ENCODE measurements at places on chromosomes 12 and 14.
A peak's percentile ranks its signal among the peaks of the same experiment; 100 is the strongest.

DNA sequence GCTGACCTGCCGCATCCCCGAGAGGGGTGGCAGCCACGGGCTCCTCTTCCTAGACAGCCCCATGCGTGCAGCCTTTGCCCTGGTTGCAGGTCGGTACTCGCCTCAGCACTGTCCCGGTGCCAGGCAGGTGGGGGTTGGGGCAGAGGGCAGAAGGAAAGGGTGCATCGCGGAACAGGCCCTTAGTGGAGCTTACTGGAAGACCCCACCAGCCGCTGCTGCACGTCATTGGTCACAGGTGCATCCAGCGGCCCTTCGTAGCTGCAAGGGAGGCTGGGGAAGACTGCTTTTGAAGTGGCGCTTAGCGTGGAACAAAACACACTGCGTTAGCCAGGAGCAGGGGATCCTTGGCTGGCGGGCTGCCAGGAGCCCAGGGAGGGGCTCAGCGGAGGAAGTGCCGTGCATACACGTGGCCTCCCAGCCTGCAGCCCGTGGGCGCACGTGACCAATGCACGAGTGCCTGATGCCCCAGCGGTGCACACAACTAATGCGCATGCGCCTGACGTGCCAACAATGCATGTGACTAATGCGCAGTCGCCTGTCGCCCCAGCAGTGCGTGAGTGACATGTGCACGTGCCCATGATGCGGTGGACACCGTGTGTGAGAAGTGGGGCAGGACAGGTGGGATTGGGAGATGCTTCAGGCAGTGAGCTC is 5.0 kb upstream of the EP400 start:
- no peak for DNase-seq

GRCh38 chr14:73460691-73461127 is 2.4 kb upstream of the NUMB start:
- DNase-seq = no peak

- DNase-seq = no peak
Measured at GRCh38 chr14:58633831-58634230, 3.9 kb upstream of the DACT1 start.

GRCh38 chr12:118922405-118922804 is 58.9 kb upstream of the SRRM4 start:
- DNase-seq = no peak

GRCh38 chr12:21657326-21658077 is at the start of gene LDHB:
Gene LDHB, minus strand, starts transcription at chr12:21657842. Its CDS starts 3,171 bp downstream, at chr12:21654671.
- DNase-seq = peak; percentile 98

GRCh38 chr12:7557227-7557626 is 53.6 kb upstream of the CD163 start:
- DNase-seq = no peak

DNA sequence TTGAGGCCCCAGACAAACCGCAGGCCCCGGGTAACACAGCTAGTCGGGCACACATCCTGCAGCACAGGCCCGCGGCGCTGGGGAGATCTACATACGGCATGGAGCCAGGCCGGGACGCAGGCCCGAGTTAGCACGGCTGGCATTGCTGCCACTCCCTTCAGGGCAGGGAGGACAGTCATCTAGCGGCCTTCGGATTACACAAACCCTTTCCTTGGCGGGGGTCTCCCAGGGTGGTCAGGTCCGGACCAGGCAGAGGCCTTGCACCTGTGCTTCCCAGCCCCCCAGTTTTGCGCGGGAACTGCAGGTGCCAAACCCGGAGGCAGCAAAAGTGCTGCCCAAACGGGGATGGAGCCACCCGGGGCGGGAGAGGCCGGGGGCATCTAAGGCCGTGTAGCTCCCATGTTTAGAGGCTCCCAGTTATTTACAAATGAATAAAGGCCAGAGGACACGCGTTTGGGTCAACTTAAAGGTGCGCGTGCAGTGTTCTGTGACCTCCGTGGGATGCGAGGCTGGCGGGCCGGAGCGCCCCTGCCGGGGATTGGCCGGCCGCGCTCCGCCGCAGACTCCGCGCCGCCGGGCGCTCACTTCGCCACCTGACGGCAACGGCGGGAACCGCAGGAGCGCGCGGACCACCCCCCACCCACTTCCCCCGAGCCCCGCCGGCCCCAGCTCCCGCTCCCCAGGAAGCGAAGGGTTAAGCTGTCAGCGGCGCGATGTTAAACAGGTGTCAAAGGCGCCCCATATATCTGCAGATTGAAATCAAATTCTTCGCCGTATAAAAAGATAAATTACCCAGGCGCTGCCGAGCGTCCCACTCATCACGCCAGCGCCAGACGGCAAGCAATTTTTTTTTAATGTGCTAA is 18.1 kb downstream of the VSX2 start:
- peak; percentile 63 for DNase-seq

DNA sequence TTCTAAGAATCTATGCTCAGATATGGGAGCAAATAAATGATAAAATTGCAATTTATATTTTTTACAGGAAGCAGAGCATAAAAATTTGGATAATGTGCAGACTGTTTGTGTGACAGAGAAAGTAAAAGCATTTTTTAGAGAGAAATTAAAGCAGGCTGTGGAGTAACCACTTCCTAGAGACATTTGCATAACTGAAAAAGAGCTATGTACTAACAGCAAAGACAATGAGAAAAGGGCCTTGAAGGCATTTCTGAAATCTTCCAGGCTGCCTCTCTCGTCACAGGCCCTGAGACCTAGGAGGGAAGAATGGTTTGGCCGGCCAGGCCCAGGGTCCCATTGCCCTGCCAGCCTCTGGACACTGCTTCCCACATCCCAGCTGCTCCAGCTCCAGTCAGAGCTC is 247.2 kb downstream of the ALX1 start:
- DNase-seq = no peak

DNA sequence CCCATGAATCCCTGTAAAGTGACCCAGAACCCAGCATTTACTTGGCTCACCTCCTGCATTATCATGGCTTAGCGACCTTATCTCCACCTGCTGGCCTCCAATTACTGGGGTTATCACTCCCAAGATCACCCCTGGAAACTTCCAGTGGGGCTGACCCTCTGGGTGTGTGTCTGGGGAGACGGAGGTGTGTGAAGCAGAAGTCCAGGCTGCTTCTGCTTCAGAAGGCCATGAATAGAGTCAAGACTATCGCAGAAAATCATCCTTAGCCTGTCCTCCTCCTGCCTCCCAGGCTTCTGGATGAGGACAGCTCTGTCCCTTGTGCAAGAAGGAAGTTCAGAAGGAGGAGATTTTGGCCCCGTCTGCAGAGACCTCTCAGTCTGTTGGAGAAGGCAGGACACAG is 408 bp upstream of the KRT72 start:
- DNase-seq = peak; percentile 3

- no peak for DNase-seq
Measured at GRCh38 chr14:26905229-26905628, 307.4 kb upstream of the NOVA1 start.

DNA sequence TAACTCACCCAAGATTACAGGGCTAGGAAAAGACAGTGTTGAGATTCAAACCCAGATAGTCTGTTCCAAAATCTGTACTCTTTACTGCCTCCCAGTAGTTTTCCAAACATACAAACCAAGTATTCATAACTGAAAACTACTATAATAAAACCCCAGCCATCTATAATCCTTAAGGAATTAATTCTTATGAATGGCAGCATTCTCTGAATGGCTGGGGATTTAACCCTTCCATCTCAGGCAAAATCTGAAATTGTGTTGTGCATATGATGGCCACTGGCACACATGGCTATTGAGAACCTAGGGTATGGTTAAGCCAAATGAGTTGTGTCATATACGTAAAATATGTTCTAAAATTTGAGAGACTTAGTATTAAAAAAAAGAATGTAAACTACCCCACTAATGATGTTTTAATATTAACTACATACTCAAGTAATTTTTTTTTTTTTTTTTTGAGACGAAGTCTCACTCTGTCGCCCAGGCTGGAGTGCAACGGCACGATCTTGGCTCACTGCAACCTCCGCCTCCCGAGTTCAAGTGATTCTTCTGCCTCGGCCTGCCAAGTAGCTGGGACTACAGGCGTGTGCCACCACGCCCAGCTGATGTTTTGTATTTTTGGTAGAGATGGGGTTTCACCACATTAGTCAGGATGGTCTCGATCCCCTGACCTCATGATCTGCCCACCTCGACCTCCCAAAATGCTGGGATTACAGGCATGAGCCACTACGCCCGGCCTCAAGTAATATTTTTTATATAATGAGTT is 16.7 kb downstream of the PPP1R13B start:
- no peak for DNase-seq

- no peak for DNase-seq
Measured at GRCh38 chr12:56948881-56949280, 8.5 kb downstream of the RDH16 start.

DNA sequence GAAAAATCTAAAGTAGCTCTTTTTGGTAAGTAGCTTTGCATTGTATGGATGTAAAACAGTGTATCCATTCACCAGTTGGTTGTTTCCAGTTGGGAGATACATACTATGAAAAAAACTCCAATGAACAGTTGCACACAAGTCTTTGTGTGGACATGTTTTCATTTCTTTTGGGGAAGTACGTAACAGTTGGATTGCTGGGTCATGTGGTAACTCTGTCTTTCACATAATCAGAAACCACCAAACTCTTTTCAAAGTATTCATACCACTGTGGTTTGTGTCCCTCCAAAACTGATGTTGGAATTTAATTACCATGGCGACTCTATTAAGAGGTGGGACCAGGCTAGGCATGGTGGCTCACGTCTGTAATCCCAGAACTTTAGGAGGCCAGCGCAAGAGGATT is 58.9 kb upstream of the RESF1 start:
- no peak for DNase-seq

DNA sequence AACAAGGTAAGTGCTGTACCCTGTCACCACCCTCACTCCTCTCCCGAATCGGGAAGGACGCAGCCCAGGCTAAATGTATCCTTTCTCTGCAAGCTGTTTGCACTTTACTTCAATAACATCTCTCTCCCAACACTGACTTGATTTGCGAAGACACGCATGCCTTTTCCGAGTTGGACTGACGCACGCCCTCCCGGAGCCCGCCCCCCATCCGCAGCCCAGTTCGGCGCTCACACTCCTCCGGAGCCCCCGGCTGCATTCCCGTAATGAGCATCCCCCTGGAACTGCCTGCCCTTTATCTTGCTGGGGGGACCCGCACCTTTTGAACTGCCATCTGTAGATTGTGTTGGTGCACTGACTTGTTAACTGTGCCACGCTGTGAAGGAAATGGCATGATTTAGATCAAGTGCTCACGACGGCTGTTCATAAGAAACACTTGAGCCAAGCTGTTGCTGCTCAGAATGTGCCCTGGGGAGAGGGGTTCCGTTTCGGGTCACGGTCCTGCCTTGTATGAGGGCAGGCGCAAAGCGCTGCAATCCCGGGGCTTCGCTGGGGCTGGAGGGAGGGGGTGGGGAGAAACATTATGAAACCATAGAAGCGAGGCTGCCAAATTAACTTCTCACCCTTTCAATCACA is 176.6 kb upstream of the CDKN3 start:
- peak; percentile 8 for DNase-seq

GRCh38 chr14:98826618-98827017 is 445.4 kb downstream of the BCL11B start:
- DNase-seq = no peak

GRCh38 chr14:55908106-55908505 is 210.1 kb upstream of the PELI2 start:
- DNase-seq = no peak

GRCh38 chr12:66688846-66689439 is 10.1 kb upstream of the GRIP1 start:
- DNase-seq = peak; percentile 50

DNA sequence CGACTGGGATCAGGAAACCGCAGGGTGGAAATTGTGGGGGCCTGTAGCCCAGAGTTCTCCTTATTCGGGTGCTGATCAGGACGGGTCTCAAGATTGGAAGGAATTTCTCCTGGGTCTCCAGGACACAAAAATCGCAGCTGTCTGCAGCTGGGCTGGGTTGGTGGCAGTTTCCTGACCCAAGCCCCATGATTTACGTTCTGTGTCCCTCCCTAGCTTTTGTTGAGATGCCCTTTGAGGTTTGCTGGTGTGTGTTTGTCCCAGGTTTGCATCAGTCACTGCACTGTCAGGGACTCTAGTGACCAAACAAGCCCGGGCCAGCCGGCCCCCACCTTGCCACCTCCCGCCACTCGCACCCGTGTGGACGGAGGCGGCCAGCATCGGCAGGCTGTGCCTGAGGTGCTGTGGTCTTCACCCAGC is 89.5 kb downstream of the FBXL14 start:
- no peak for DNase-seq

DNA sequence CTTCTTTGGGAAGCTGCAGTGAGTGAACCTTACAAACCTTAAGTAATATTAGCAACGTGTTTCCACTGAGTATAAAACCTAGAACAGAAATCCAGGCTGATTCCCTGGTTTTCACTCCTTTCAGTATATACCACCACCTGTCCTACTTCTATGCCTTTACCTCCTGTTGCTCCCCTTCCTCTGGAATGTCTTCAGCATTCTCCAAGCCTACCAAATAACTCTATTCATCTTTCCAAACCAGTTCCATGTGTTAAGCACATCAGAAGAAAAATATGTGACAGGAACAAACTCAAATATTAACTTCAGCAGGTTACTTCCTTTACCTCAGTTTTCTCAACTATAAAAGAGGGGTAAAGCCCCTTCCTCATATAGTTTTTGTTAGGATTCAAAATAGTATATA is 39.8 kb downstream of the LIMA1 start:
- DNase-seq = no peak

DNA sequence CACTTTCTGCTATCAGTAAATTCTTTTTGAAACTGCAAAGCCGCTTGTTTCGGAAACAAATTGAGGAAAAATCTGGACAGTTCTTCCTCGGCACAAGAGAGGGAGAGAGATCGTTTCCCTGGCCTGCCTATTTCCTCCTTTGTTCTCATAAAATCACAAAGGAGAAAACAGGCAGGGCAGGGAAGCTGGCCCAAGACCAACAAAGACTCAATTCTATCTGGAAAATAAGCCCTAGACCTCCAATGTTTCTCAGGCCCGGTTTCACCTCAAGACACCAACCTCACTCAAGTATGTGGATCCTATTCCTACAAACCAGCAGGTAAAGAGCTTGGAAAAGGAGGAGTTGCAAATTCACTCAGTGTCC is 19.5 kb downstream of the DICER1 start:
- no peak for DNase-seq

DNA sequence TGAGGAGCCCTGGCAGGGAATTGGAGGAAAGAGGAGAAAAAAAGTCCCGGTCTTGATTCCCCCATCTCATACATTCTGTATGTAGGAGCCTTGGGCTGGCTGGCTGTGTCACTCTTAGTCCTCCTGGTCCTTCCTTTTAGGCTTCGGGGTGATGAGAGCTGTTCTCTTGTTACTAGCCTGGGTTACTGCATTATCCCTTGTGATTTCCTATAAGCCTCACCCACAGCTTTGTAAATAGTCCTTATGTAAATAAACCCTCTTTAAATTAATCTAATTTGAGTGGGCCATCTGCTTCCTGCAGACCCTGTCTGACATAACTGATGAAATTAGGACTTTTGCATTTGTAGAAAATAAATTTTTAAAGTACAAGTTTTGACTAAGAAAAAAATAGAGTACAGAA is 19.2 kb downstream of the DNM1L start:
- no peak for DNase-seq

- no peak for DNase-seq
Measured at GRCh38 chr14:101254805-101255764, 306.2 kb upstream of the DIO3 start.

- peak; percentile 30 for DNase-seq
Measured at GRCh38 chr14:50823051-50823761, 7.8 kb downstream of the NIN start.
